T-cell (primary cell): ENCODE measurements at places on chromosomes 12 and 14. TPM values are rescaled to one million over a fixed set of nuclear protein-coding genes. Genes with fewer than 3 reads are reported as not detected.

GRCh38 chr14:93007225-93007997 lies 84.5 kb downstream of the CHGA start:
- no peak for DNase-seq

DNA sequence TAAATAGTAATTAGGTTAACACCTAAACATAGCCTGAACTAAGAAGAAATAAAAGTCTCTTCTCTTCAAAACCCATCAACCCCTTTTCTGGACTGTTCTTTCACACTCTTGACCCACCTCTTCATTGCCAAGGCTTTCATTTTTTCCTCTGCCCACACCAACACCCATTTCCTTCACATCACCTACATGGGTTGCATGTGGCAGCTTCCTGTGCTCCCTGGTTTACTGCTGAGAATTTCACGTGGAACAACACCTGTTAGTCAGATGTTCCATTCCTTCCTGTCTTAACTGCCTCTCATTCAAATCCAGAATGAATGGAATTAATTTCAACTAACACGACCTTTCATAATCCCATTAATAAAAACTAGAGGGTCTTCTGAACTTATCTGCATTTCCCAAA lies 157.3 kb downstream of the BCAT1 start:
- DNase-seq, result no peak

DNA sequence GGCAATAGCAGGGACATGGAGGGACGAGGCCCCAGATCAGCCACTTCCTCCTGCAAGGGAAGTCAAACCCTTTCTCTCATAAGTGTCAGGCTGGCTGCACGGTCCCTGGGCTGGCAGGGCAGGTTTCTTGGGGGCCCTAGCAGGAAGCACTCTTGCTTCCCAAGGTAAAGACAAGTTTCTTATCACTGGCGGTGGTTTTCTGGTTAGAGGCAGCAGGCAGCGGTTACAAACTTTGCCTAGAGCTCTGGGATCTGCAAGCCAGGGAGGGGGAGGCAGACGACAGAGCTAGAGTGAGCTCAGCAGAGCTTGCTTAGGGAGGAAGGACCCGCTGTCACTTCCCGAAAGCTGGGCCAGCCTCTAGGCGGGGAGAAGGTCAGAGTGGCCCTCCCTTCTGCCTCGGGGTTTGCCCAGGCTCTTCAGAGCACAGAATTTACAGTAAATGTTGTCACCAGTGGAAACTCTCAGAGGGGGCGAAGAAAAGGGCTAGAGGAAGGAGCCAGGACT lies 20.4 kb downstream of the BATF start:
- peak; percentile 77 for DNase-seq

DNA sequence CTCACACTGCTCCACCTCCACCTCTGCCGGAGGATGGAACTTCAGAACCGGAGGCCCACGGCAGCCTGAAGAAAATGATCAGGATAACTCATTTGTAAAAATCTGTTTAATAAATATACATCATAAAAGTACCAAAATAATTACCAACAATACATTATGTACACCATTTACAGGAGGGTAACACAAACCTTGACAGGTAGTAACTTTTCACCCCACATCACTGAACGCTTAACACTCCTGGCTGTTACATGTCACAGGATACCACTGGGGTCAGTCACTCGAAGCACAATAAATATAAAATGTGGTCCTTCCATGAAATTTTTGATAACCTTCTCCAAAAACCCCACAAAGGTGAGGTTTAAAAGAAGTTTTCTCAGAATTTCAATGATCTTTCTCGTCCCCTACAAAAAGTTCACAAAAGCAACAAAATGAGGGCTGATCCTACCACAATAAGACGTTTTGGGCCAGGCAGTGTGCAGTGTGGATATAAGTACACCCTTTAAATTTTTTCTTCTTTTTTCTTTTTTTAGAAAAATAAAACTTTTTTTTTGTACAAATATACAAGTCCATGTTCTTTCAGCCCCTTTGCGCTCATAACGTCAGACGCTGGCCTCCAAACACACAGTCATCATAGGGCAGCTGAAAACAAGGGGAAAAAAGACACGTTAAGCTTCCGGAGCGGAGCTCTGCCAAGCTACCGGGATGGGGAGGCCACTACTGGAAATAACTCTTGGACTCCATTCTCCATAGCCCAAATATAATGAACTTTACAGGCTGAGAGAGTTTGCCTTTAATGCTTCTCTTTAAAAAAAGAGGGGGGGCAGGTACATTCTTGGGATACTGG lies 2.9 kb downstream of the NFKBIA start:
- DNase-seq, result no peak

C12orf50 gene
- total RNA-seq, result 0.09 TPM

SSTR1 gene
- not detected for total RNA-seq

LHX5 gene
- total RNA-seq, result not detected
